ENCODE measurements at places on chromosomes 2 and 18.

- no peak for DNase-seq
Observed at GRCh38 chr2:18836436-18836835, 247.1 kb upstream of the NT5C1B start.

DNA sequence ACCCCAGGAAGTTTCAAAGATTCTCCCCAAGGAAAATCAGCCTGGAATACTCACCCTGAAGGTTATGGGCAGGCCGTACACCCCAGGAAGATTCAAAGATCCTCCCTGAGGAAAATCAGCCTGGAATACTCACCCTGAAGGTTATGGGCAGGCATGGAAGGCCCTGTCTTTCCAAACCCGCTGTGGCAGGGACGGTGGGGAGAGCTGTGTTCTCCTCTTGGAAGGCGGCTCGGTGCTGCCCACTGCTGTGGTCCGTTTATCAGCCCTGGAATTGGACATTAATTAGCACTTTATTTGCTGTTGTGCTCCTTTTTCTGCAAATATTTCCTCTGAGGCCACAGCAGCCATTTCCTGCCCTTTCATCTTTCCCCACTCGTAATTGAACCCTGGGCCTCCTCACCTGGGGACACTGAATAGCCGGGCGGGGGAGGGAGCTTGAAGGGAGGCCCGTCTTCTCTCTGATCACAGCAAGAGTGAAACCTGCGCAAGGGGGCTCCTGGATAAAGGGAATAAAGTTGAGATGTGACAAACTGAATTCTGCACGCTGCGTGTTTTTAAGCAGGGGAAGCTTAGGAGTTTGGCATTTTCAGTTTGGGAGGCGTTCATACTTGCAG is 308.7 kb upstream of the SALL3 start:
- no peak for DNase-seq

GRCh38 chr2:102660070-102660469 is 40.7 kb downstream of the SLC9A2 start:
- DNase-seq: peak; percentile 94

- no peak for DNase-seq
Observed at GRCh38 chr2:233084488-233084887, 24.3 kb downstream of the INPP5D start.

DNA sequence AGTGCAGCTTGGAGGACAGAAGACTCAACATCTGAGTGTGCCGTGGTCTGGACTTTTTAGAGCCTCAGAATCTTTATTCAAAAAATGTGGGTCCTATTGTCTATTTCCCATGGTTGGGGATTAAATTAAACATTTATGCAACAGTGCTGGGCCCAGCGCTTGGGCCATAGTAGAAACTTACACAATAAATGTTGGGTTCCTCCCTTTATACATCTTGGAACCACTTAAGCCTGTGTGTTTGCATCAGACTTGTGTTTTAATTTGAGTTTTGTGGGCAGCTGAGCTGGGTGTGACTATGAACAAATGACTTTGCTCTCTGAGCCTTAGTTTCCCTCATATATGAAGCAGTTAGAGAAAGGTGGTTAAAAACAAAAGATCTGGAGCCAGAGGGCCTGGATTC is 56.6 kb downstream of the THNSL2 start:
- DNase-seq: no peak

DNA sequence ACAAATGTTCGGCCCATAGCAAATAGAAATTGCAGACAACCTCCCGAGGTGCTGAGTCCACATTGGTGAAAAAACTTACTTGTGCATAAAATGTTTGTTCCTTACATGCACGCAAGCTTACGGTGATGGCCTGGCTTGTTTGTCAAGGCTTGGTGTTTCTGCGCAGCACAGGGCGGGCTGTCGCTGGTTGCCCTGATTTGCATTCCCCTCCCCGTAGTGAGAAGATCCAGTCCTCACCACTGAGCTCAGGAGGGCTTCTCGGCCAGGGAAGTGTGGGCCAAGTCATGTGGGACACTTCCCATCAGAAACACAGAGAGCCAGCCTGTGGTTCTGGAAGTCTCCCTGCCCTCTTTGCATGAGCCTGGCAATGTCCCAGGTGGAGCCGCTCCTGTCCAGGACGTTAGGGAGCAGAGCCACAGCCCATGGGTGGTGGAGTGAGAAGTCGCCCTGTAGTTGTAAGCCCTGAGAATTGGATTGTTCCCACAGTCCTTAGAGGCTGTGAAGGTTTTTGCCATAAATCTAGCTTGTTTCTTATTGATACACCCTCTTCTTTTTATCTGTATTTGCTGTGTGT is 152.7 kb downstream of the TWIST2 start:
- no peak for DNase-seq

- DNase-seq: no peak
Observed at GRCh38 chr2:147572622-147573021, 272.2 kb upstream of the ACVR2A start.

GRCh38 chr18:5853253-5853652 is 42.1 kb downstream of the TMEM200C start:
- DNase-seq: no peak

DNA sequence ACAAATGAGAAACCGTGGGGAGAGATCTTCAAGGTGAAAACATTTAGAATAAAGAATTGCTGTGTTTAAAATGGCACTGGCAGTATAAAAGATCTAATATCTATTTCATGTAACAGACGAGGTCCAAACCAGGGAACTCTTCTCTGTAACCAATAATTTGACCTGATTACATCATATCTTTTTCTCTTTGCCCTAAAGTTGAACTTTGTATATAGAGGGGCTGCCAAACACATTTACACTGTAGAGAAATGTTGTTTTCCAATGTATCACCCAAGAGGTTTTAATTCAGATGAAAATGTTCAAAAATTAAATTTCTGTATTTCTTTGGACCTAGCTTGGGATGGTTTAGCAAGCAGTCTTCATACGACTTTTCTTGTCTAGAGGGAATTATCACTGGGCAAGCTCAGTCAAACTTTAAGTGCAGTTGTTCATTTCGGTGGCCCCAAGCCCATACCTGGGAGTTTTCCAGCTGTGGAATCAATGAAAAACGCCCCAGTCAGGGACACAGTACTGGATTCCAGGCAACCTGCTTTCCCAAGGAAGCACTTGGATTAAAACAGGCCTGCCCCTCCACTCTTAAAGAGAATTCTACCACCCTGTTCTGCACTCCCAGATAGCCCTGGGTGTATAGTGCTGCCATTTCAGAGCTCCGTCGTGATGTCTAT is 208.5 kb upstream of the FN1 start:
- DNase-seq: no peak

DNA sequence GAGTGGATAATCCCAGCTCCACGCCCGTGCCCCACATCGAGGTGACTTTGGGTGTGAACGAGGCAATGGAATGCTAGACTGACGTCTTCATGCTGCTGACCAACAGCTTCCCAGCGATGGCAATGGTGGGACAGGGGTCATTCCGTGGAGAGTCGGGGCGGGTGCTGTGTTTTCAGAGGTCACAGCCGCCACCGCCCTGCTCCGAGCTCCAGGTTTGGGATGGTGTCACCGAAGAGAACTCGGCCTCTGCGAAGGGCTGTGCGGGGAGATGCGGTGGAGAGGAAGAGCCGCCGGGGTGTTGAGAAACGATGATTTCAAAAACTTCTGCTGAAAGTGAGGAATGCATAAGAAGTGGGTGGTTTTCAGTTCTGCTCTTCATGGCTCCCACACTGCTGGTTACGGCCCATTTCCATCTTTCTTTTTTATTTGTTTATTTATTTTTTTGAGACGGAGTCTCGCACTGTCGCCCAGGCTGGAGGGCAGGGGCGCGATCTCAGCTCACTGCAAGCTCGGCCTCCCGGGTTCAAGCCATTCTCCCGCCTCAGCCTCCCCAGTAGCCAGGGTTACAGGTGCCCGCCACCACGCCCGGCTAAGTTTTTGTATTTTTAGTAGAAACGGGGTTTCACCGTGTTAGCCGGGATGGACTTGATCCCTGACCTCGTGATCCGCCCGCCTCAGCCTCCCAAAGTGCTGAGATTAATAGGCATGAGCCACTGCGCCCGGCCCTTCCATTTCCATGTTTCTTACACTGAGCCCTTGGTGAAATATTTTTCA is 142.6 kb downstream of the RTP5 start:
- DNase-seq: no peak

DNA sequence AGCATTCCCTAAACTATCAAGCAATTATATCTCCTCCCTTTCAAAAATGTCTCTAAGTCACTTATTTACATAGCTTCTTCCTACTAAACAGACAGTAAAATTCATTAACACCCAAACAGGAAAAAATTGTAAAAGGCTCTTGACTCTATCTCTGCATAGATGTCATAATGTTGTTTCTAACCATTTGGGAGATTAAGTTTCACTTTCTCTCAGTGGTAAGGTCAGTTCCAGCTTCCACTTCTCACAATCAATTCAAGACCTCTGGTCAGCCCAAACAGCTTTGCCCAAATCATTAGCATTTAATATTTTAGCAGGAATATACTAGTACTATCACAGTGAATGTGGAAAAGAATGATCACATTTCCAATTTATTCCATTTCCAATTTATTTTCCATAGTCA is 374.3 kb upstream of the MC4R start:
- peak; percentile 79 for DNase-seq

DNA sequence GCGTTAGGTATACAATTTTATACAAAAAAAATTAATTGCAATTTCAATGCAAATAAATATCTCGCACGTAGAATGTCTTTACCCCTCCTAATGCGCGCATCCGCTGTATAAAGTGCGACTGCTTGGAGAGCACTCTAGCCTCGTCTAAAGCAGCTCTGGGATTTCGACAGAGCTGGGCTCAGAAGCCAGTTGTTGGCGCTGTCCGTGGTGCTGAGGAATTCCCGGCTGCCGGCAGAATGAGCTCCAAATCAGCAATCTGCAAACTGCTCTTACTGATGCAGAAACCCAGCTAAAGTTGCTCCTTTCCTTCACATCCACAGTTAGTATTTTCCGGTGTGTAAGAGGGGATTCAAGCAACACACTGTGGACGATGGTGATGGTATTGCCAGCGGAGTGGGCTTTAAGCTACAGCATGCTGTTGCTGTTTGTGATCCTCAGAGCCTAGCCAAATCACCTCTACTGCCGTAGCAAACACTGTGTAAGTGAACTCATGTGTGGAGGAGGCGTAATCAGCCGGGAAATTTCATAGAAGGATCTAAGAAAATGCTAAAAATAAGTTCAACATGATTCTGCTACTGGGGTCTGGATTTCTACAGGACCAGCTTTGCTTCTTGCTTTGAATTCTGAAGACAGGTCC is at the start of gene VWC2L:
TSS of gene VWC2L (plus strand) at position 137 of the 637 bp plus-strand sequence. CDS start 3,140 bp downstream, outside the sequence.
- peak; percentile 68 for DNase-seq

DNA sequence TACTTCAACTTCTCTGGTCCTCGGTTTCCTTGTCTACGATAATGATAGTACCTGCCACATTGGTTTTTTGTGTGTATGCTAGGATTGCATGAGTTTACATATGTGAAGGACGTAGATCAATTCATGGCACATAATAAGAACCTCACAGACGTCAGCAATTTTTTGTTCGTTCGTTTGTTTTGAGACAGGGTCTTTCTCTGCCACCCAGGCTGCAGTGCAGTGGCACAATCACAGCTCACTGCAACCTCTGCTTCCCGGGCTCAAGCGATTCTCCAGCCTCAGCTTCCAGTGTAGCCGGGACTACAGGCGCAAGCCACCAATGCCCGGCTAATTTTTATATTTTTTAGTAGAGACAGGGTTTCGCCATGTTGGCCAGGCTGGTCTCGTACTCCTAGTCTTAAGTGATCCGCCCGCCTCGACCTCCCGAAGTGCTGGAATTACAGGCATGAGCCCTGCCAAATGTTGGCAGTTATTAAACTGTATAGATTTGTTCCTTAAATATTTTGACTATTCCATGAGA is 756 bp upstream of the SLC35F5 start:
- DNase-seq: no peak

GRCh38 chr2:214630402-214631045 is 179.0 kb downstream of the BARD1 start:
- no peak for DNase-seq

DNA sequence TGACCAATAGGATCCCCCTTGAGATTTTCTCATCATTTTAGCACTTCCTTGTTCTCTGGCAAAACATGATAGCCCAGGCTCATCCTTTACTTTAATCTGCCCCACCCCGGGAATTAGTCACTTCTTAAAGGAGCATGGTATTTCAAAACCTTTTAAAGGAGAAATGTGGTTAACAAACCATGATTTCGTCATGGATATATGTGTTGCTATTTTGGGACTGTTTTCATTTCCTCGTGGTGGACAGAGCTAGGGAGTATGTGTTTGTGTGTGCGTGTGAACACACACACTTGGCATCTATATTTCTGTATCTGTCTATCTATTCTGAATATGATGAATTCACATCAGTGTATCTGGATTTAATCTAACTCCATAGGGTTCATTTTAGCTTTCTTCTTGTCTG is 128.1 kb downstream of the BIRC6 start:
- DNase-seq: peak; percentile 83

- DNase-seq: no peak
Observed at GRCh38 chr2:223032187-223033142, 19.5 kb upstream of the KCNE4 start.

- no peak for DNase-seq
Observed at GRCh38 chr18:76395609-76396008, 99.4 kb downstream of the ZNF516 start.

GRCh38 chr2:162473986-162474385 is 130.1 kb downstream of the GCA start:
- DNase-seq: no peak

GRCh38 chr2:54512663-54513362 is 56.7 kb downstream of the SPTBN1 start:
- no peak for DNase-seq

- no peak for DNase-seq
Observed at GRCh38 chr2:45986509-45986908, 310.7 kb upstream of the EPAS1 start.

- peak; percentile 88 for DNase-seq
Observed at GRCh38 chr18:9321017-9321452, 13.5 kb upstream of the TWSG1 start.

DNA sequence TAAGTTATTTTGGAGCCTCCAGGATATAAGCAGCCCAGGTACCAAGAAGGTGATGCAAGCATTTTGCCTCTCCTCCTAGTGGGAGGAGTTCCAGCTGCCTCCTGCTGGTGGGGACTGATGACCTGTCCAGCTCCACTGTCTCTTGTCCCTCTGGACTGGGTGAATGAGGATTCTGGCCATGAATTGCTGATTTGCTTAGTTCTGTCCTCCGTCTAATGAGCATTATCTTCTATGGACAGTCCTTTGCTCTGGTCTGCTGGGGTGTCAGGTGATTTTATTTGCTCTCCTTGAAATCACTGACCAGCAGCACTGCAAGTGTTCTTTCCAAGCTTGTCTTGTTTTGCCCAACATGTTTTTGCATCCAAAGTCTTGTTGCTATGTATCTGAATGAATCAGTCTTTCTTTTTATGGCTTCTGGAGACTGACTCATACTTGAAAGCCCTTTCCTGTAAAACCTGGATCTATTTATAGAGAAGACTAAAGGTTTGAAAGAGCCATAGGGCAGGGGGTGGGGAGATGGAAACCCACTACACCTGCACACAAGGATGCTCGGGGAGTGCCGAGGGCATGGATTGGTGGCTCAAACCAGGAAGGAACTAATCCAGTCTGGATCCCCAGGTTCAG is 40.5 kb upstream of the EFHD1 start:
- no peak for DNase-seq

- DNase-seq: no peak
Observed at GRCh38 chr2:232980683-232981082, 32.4 kb downstream of the NGEF start.

DNA sequence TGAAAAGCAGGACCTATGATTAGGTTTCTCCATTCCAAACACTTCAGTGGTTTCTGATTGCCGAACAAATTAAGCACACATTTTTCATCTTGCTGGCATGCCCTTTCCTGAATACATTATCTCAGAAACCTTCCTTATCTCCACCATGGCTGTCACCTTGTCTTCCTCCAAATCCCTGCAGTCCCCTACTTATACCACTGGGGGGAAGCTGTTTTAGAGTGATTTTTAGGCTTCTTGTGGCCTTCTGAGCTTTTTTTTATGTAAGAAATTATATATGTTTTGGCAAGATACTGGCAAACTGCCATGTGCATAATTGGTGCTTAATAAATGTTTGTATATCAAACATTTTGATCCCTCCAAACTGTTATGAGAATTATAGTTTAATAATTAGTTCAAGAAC is 229.2 kb downstream of the MYT1L start:
- DNase-seq: peak; percentile 20
